ENCODE measurements at places on chromosomes 4 and X. TPM values are rescaled to one million over a fixed set of nuclear protein-coding genes. Genes with fewer than 3 reads are reported as not detected.

DNA sequence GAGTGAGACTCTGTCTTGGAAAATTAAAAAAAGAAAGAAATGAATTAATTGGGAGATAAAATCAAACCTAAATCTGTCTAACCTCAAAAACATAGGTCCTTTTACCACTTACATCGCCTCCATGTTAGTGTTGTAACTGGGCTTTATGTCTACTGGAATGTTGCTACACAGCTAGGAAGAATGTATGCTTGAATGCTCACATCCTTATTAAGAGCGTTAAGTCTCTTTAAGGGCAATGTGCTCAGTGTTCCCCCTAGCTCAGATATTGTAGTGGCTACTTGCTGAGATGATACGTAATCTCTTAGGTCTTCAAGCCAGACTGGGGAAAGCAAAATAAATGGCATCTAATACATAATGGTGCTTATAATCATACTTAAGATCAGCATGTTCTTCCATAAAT lies 1072.8 kb downstream of the PDHA2 start:
- DNase-seq = no peak
- no peaks in the 10 kb centered on the region for H3K36me3 ChIP-seq
- H3K27me3 ChIP-seq = no peaks in the 10 kb centered on the region
- H3K4me1 ChIP-seq = no peaks in the 10 kb centered on the region
- H3K27ac ChIP-seq = no peak overlapping the region

DNA sequence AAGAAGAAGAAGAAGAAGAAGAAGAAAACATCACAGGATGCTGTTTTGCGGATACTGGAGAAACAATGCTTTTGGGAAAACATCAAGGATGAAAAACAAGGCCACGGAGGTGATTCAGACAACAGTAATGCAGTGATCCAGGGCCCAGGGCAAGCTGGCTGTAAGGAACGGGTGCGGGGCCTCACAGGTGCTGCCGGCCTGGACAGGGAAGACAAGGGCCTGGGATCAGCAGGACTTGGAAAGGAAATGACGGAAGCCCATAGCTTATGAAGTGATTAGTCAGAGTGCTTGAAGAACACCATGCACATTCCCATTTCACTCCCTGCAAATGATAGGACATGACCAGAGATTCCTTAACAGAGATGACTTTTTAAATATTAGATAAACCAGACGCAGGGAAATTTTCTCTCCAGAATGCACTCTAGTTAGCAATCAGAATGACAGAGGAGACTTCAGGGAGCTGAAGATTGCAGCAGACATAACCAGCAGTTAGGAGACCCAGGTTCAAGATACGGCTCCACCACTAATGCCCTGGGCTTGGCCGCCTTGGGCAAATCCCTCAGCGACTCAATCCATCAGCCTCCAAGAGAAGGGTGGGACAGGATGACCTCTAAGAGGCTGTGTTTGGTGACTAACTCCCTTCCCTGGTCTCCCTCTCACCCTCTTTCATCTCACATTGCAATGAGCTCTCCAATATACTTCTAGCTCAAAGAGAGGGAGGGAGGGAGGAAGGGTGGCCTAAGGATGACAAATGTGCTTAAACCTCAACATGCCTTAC lies 54.1 kb downstream of the APBB2 start:
- no peak overlapping the region for H3K4me3 ChIP-seq
- DNase-seq = peak; percentile 55

DNA sequence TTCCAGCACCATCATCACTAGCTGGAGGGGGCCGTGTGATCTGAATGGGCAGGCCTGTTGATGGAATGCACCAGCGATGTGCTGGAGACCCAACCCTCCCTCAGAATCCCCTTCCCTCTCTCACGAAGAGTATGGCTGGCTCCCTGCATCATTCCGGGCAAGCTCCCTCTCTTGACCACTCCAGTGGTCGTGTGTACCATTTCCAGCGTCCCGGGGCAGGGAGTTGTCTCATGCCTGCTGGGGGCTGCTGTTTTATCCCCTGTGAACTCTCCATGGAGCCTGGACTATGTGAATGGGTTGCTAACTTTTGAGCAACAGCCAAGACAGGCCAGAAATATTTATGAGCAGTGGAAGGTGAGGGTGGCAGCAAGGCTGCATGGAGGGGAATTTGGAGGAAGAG lies 8.1 kb downstream of the CSAG1 start:
- no peaks in the 10 kb centered on the region for H3K4me1 ChIP-seq
- no peaks in the 10 kb centered on the region for H3K27me3 ChIP-seq
- DNase-seq = no peak
- H3K27ac ChIP-seq = no peak overlapping the region
- H3K4me3 ChIP-seq = no peak overlapping the region

DNA sequence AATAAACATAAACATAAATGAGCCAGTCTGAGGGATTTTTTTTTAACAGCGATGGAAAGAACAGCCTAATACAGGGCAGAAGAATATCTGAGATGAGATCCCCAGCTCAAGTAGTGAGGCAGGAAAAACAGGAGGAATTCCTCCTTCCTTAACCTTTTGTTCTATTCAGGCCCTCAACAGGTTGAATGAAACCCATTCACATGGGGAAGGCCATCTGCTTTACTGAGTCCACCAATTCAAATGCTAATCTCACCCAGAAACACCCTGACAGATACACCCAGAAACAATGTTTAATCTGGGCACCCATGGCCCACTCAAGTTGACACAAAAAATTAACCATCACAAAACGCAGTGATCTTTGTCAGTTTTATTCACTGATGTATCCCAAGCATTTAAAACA lies 45.5 kb downstream of the SMIM31 start:
- H3K27me3 ChIP-seq = no peaks in the 10 kb centered on the region
- no peaks in the 10 kb centered on the region for H3K4me1 ChIP-seq
- H3K4me3 ChIP-seq = no peak overlapping the region
- no peak for DNase-seq
- no peaks in the 10 kb centered on the region for H3K36me3 ChIP-seq

GRCh38 chr4:38322714-38323113 lies 341.3 kb upstream of the KLF3 start:
- H3K4me3 ChIP-seq = no peak overlapping the region
- DNase-seq = peak; percentile 56
- no peaks in the 10 kb centered on the region for H3K27me3 ChIP-seq
- peaks cover 19% of the 10 kb centered on the region for H3K4me1 ChIP-seq
- H3K27ac ChIP-seq = no peak overlapping the region
- H3K36me3 ChIP-seq = no peaks in the 10 kb centered on the region

DNA sequence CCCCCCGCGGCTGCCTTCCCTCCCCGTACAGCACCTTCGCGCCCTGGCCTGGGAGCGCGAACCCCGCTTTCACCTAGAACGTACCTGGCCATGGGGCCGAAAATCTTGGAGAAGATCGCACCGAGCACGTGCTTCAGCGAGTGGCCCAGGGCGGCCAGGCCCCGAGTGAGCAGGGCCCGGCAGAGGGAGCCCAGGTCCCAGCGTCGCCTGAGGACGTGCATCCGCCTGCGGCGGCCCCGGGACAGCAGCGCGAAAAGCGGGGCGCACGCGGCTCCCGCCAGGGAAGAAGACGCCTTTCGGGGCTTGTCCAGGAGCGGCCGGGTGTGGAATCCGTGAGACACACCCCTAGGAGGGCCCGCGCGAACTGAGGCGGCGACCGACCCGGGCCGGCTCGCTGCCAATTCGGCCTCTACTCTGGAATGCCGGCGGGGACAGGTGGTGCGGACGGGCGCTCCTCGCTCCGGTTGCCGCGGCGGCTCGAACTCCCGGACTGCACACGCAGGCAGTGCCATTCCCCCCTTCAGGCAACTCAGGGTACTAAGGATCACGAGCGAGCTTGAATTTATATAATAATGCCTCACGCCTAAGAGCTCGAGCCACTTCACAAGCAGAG lies at the start of gene HS6ST2:
TSS of gene HS6ST2 (minus strand) at position 539 of the 613 bp plus-strand sequence.
- H3K4me3 ChIP-seq = peak within 1 kb of the TSS; percentile 66
- peak within 1 kb of the TSS; percentile 50 for H3K27ac ChIP-seq
- H3K27me3 ChIP-seq = peaks cover 50% of the 10 kb centered on the region
- peak; percentile 18 for DNase-seq

DNA sequence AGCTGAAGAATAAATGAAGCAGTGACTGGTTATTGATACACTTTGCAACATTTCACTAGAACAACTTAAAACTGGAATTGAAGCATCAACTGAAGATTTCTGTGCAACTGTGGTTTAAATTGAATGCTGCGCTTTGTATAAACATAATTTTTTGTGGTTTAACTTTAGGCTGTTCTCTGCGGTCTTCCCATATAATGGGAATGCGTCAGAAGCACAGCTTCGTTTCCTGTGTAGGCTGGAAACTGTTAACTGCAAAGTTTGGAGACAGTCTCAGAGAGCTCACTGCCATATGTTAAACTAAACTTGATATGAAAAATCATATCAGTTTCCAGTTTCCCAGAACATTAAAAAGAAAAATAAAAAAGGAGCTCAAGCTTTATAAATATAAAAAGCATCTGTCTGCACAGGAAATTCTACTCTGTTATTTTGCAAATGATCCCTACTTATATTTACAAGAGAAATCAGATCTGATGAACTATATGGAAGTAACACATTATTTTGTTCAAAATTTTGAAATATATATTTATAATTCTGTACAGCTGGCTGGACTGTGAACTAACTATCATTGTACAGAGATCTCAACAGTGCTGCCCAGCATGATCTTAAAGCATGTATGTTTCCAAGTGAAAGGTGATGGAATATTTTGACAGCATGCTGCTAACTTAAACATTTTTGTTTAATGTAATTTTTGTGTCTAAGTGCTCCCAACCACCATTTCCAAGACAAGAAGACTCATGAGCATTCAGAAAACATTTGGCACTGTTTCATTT lies 139.9 kb downstream of the NDST3 start:
- DNase-seq = no peak
- no peaks in the 10 kb centered on the region for H3K27me3 ChIP-seq
- H3K36me3 ChIP-seq = no peaks in the 10 kb centered on the region

GRCh38 chr4:1038948-1039492 lies 27.6 kb downstream of the FGFRL1 start:
- H3K27ac ChIP-seq = no peak overlapping the region
- DNase-seq = no peak
- H3K4me1 ChIP-seq = no peaks in the 10 kb centered on the region
- H3K36me3 ChIP-seq = no peaks in the 10 kb centered on the region
- H3K27me3 ChIP-seq = peaks cover 13% of the 10 kb centered on the region
- no peak overlapping the region for H3K4me3 ChIP-seq

GRCh38 chr4:133270021-133270570 lies 121.0 kb downstream of the PCDH10 start:
- no peak overlapping the region for H3K27ac ChIP-seq
- DNase-seq = no peak
- no peak overlapping the region for H3K4me3 ChIP-seq
- no peaks in the 10 kb centered on the region for H3K36me3 ChIP-seq

The TEX13B gene
- not detected for total RNA-seq

DNA sequence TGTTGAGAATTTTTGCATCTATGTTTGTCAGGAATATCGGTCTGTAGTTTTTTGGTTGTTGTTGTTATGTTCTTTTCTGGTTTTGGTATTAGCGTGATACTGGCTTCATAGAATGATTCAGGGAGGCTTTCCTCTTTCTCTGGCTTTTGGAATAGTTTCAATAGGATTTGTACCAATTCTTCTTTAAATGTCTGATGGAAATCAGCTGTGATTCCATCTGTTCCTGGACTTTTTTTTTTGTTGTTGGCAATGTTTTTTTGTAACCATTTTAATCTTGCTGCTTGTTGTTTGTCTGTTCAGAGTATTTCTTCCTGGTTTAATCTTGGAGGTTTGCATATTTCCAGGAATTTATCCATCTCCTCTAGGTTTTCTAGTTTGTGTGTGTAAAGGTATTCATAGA lies 81.5 kb upstream of the GK2 start:
- H3K27me3 ChIP-seq = no peaks in the 10 kb centered on the region
- no peak for DNase-seq
- no peak overlapping the region for H3K4me3 ChIP-seq
- H3K36me3 ChIP-seq = no peaks in the 10 kb centered on the region
- no peak overlapping the region for H3K27ac ChIP-seq
- no peaks in the 10 kb centered on the region for H3K4me1 ChIP-seq

The SPACA5 gene
- total RNA-seq = not detected

The FREM3 gene
- not detected for total RNA-seq

GRCh38 chr4:39032218-39033085 lies at the start of gene TMEM156:
Gene TMEM156 (minus strand): TSS chr4:39032409. CDS start chr4:39032313, 96 bp downstream.
- no peak within 1 kb of the TSS for H3K4me3 ChIP-seq
- no peaks in the 10 kb centered on the region for H3K27me3 ChIP-seq
- H3K4me1 ChIP-seq = peaks cover 3% of the 10 kb centered on the region
- H3K36me3 ChIP-seq = no peaks in the 10 kb centered on the region

DNA sequence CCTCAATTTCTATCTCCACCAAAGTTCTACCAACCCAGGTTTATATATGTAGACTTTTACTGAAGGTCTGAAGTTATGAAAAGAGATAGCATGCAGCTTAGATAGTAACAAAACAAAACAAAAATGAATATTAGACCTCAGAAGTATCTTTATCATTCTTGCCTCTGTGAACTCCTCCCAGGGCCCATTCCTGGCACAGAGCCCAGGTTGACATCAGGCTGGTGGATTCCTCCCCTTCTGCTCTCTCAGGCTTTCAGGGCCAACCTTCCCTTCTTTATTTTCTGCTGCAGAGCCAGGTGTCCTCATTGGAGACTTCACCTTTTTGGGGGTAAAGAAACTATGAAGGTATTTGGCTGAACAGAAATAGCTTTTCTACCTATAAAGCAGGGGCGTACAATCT lies 112.8 kb upstream of the PITX2 start:
- peak; percentile 45 for DNase-seq
- H3K27ac ChIP-seq = no peak overlapping the region
- no peak overlapping the region for H3K4me3 ChIP-seq
- H3K27me3 ChIP-seq = no peaks in the 10 kb centered on the region
- no peaks in the 10 kb centered on the region for H3K4me1 ChIP-seq

The ASB11 gene
- total RNA-seq = 53.4 TPM

DNA sequence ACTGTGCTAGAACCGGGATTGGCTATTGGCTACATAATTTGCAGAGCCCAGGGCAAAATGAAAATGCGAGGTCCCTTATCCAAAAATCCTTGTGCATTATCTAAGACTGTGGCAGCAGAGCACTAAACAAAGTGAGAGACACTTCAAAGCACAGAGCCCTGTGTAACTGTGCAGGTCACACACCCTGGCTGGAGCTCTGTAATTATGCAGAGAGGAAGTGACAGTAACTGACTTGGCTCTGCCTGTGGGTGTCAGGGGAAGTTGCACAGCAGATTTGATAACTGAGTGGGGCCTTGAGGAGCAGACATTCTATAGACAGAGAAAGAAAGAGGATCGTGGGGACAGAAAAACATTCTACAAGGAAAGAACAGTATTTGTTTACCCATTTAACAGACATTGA lies 173.5 kb upstream of the FMR1 start:
- no peaks in the 10 kb centered on the region for H3K4me1 ChIP-seq
- H3K27ac ChIP-seq = no peak overlapping the region
- H3K4me3 ChIP-seq = no peak overlapping the region
- no peak for DNase-seq
- H3K27me3 ChIP-seq = no peaks in the 10 kb centered on the region

The NAA11 gene
- total RNA-seq = not detected

GRCh38 chr4:151653548-151653918 lies 107.3 kb downstream of the GATB start:
- DNase-seq = no peak
- no peaks in the 10 kb centered on the region for H3K27me3 ChIP-seq
- H3K36me3 ChIP-seq = no peaks in the 10 kb centered on the region
- H3K4me3 ChIP-seq = no peak overlapping the region

The MSANTD1 gene
- total RNA-seq = 0.25 TPM

Data from psoas muscle (tissue), 8 donors.